ENCODE measurements at places on chromosomes 5 and 9. TPM values are rescaled to one million over a fixed set of nuclear protein-coding genes. Genes with fewer than 3 reads are reported as not detected.

DNA sequence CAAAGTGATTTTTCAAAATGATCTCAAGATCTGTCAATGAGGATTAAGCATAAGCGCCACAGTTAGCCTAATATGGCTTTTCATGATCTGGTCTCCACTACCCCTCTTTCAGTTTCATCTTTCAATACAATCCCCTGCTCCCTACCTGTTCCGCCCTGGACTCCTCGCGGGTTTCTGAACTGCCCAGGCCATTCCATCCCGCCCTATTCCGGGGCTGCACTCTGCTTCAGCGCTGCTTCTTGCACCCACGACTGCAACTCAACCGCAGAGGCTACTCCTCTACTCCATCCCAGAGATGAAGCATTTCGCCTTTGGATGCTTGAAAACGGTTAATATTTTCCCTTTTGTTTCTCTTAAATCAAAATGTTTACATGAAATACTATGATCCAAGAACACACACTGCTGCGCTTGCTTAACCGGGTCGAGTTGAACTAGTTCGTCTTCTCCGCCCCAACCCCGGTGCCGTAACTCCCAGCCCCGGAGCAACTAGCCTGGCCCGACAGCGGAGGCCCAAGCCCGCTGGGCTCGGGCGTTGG, 716 bp upstream of the OTULIN start:
- no peak for DNase-seq

DNA sequence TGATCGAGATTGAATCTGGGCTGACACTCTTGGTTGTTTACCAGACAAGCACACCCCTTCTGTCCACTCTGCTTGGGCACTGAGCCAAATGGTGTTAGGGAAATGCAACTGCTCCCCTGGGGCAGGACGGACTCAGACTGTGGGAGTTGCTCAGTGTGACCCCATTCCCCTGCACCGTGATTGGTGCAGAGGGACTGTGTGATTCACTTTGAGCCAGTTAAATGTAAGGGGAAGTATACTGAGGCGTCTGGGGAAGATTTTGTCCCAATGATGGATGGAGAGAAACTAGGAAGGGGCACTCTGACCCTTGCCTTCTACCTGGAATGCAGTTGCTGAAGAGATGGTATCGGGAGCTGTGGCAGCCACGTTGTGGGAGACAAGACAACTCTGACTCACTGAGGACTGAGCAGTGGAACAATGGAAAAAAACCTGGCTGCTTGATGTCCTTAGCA, 196.0 kb upstream of the ANKRD55 start:
- no peak for DNase-seq

GRCh38 chr5:65830856-65831255, 95.5 kb upstream of the ERBIN start:
- DNase-seq: no peak

- DNase-seq: no peak
Measured at GRCh38 chr9:132806723-132807421, 71.2 kb downstream of the AK8 start.

The ZDHHC11B gene
- total RNA-seq: 0.29 TPM

The SYK gene
- 15.7 TPM for total RNA-seq

The C9orf153 gene
- not detected for total RNA-seq

The STKLD1 gene
- total RNA-seq: not detected

The NKD2 gene
- not detected for total RNA-seq

Measured in epithelial cell of proximal tubule (primary cell).